Smooth muscle cell of trachea (primary cell): ENCODE measurements at places on chromosomes 2 and 18. TPM values are rescaled to one million over a fixed set of nuclear protein-coding genes. Genes with fewer than 3 reads are reported as not detected.

CRYBA2 gene
- not detected in 2 replicates for total RNA-seq

HSBP1L1 gene
- total RNA-seq: 4.0 and 5.8 TPM in 2 replicates

UGT1A10 gene
- not detected in 2 replicates for total RNA-seq

MC5R gene
- not detected in 2 replicates for total RNA-seq

TTC32 gene
- 8.3 and 14.8 TPM in 2 replicates for total RNA-seq
